Posterior vena cava (tissue), 2 donors: ENCODE measurements at places on chromosomes 1 and 21. TPM values are rescaled to one million over a fixed set of nuclear protein-coding genes. Genes with fewer than 3 reads are reported as not detected.

DNA sequence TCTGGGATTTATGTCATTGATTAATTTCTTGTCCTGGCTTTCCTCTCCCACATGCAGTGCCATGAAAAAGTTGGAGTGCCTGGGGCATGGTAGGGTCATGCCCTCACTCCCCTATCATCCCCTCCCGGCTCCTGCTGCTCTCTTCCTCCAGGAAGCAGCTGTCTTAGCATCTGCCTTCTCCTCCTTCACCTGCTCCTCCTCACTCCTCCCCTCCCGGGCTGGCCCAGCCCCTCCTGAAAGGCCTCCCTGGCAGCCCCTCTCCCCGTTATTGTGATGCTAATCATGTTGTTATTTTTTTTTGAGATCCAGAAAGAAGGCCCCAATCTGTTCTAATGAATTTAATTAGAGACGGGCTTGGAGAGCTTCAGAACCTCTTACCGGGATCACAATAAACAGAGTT lies 36.3 kb upstream of the NFASC start:
- DNase-seq = no peak

Gene GPR3
- 0.37 TPM for total RNA-seq

Gene FCRL4
- total RNA-seq = not detected

Gene GBP3
- 28.4 TPM for total RNA-seq

Gene NOS1AP
- 3.7 TPM for total RNA-seq

- no peak for DNase-seq
Observed at GRCh38 chr1:243597383-243597782, 252.7 kb downstream of the AKT3 start.

Gene MNDA
- 12.0 TPM for total RNA-seq

Gene IGSF9
- 0.42 TPM for total RNA-seq

Gene IVL
- total RNA-seq = not detected

- no peak for DNase-seq
Observed at GRCh38 chr1:68644504-68644903, 147.6 kb upstream of the DEPDC1 start.

Gene RORC
- not detected for total RNA-seq

Gene CELA3A
- total RNA-seq = not detected

Gene SPRR2F
- 1.9 TPM for total RNA-seq

DNA sequence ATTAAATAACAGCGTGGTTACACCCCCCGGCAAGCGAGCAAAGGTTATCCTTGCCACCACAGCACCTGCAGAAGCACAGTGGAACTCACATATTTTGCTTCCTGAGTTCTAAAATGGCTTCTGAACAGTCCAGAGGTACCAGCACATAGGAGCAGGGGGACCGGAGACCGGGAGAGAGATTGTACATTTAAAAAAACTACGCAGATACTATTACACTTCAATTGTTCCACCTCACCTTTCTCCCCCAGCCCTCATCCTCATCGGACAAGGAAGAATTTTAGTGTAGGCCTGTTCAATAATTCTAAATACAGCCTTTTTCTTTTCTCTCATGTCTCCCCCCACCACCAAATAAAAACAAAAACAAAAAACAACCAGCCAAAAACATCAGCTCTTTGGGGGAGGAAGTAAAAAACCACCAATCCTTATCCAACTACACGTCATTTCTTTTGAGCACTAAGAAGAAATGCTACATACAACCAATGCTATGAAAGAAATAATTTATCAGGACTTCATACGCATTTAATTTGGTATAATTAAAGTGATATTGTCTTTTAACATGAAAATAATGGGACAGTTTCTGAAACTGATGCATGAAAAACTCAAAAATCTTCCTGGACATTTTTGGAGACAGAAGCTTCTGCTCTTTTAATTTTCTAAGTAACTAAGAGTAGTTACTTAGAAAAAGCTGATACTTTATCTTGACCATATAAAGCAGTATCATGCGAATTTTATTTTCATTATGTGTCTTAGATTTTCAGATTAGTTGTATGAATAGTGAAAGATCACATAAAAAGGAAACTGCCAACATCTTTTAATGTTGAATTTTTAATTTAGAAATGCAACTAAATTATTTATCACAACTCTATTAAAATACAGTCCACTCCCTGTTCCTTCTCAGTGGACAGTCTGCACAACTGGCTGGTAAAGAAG lies 9.1 kb downstream of the CDKN2C start:
- DNase-seq = no peak

DNA sequence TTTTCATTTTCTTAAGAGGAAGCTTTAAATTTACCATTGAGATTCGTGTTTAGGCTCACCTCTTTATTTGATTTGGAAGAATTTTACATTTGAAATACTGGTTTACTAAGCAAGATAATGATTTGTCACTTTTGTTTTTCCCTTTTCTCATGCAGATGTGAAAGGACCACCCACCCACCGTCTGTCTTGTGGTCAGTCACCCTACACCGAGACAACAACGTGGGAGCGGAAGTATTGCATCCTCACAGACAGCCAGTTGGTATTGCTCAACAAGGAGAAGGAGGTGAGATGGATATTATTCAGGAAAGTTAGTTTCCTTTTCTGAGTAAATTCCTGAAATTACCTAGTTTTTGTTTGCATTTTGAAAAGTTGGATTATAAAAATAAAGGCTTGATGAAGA lies 189.5 kb downstream of the RASAL2 start:
- DNase-seq = no peak

Gene KIF2C
- total RNA-seq = 0.43 TPM

- no peak for DNase-seq
Observed at GRCh38 chr1:23423415-23424292, 894 bp downstream of the TCEA3 start.

DNA sequence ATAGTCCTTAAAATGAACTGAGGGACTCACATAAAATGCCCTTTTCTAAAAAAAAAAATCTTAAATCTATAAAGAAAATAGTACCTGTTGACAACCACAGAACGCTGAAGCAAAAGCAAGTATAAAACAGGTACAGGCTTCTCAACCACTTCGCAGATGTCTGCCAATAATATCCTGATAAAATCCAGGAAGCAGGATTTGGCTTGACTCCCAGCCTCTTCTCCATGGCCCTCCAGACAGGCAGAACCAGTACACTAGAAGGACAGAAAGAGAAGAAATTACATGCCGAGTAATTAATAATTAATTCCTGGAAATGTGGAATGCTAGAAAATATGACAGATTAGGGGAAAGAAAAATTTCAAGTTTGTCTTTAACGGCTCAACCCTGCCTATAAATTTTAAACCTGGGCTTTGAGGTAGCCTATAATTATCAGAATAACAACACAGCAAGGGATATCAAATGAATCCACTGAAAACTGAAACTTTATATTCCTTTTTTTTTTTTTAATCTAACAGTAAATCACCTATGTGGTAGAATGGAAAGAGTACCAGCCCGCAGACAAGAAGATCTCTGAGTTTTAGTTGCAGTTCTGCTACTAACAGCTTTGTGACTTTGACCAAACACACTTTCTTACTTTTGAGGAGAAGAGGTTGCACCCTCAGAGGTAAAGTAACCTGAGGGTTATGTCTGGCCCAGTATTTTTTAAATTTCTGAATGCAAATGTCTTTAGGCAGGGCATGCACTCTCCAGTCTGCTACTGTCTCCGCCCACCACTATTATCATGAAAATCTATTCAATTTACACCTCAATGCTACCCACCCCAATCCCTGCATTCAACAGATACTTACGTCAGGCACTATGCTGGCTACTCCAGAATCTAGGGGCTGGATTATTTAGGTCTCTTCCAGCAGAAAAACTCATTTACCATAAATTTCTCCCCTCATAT lies 2.7 kb downstream of the KIAA0319L start:
- DNase-seq = no peak
